ENCODE measurements at places on chromosomes 6 and 20.

GRCh38 chr20:15546525-15547023, 1026.7 kb downstream of the KIF16B start:
- DNase-seq: no peak

DNA sequence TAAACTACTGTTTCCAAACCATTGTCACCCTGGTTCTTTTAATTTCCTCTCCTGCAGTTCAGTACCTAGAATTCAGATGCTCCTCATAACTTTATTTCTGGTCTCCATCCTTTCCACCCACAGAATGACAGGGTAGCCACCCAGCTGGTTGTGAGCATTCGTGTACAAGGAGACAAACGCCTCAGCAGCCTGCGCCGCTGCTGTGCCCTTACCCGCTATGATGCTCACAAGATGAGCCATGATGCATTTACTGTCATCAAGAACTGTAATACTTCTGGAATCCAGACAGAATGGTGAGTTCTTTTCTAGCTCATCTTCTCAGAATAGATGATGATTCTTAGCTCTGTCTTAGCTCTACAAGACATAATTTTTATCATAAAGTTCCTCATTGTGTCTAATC, 18.6 kb downstream of the GTPBP2 start:
- no peak for DNase-seq

DNA sequence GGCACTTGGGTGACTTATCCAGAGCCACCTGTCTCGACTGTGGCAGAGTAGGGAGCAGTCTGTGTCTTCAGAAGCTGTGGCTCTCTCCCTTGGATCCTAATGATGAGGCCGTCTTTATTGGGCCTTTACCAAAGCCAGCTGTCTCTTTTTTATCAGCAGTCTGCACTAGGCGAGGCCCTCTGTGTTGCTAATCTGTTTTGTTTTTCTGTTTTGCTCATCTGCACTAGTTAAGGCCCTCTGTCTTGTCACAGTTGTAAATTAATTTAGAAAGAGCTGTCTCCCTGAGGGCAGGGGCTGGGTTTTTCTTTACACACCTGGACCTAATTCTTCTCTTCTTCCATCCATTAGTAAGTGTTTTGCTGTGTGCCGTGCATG, 45.0 kb downstream of the CDS2 start:
- DNase-seq: peak; percentile 41

GRCh38 chr20:57420571-57421252, 29.5 kb downstream of the RBM38 start:
- peak; percentile 55 for DNase-seq

DNA sequence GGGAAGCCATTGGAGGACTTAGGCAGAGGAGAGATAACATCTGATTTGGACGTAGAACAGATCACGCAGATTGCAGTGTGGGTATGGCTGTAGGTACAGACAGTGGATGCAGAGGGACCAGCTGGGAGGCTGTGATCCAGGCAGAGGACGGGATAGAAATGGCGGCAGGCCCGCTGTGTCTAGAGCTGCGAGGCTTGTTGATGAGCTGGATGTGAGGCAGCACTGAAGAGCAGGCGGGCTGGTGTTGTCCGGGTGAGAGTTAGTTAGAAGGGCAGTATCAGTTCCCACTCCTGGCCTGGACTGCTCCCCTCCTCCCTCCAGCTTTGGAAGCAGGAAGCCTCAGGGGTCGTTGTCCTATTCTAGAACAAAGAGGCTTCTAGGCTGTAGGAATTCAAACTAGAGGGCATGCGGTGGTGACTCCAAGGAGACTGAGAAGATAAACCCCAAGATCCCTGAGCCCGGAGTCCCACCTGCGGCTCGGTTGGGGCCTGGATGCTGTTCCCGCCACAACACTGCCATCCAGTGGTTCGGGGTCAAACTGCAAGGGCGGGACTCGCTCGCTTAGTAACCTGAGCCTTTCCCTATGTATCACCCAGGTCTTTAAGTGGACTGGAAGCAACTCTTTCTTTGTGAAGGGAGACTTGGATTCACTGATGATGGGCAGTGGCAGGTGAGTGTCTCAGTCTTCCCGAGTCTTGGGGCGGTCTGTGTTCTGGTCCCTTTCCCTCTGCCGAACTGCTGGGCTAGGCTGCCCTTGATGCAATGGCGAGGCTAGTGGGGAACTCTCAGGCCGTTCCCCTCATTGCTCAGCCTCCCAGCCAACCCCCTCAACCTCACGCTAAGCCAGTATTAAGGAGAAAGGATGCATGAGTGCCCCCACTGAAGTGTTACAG, 11.2 kb downstream of the TLDC2 start:
- DNase-seq: peak; percentile 80

- DNase-seq: no peak
These were observed 1.2 kb downstream of the GPRC6A start for GRCh38 chr6:116827561-116828240.

GRCh38 chr20:62445553-62446340, 18.4 kb upstream of the RBBP8NL start:
- no peak for DNase-seq

- DNase-seq: no peak
These were observed 465.2 kb upstream of the CITED2 start for GRCh38 chr6:139839506-139840156.

- DNase-seq: peak; percentile 65
These were observed 34.4 kb upstream of the FNDC1 start for GRCh38 chr6:159134701-159135364.

DNA sequence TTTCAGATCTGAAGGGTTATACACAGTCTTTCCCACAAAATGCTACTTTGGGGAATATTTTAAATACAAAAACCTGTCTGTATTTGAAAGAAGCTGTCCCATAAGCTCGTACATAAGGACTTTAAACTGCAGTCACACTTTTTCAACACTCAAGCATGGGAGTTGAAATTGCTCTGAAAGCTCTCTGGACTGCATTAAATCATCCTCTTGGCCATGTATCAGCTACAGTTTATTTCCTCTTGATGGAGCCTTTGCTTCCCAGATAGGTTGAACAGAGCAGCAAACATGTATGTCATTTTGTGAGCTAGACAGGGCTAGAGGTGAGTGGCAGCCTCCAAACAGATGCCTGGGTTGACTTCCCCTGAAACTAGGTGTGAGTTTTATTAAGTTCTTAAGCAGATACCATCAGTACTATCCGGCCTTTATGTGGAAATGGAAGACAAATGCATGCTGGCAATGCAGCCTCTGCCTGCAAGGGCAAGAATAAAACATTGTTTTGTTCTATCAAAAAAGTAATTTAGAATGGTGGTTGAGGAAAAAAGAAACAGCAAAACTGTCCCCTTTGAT, 105.9 kb upstream of the ENPP5 start:
- no peak for DNase-seq

- no peak for DNase-seq
These were observed 58.5 kb upstream of the CEP85L start for GRCh38 chr6:118709859-118710350.

GRCh38 chr6:57108691-57109090, 18.7 kb downstream of the ZNF451 start:
- DNase-seq: no peak

GRCh38 chr6:75221116-75221515, 15.3 kb upstream of the COL12A1 start:
- DNase-seq: no peak

DNA sequence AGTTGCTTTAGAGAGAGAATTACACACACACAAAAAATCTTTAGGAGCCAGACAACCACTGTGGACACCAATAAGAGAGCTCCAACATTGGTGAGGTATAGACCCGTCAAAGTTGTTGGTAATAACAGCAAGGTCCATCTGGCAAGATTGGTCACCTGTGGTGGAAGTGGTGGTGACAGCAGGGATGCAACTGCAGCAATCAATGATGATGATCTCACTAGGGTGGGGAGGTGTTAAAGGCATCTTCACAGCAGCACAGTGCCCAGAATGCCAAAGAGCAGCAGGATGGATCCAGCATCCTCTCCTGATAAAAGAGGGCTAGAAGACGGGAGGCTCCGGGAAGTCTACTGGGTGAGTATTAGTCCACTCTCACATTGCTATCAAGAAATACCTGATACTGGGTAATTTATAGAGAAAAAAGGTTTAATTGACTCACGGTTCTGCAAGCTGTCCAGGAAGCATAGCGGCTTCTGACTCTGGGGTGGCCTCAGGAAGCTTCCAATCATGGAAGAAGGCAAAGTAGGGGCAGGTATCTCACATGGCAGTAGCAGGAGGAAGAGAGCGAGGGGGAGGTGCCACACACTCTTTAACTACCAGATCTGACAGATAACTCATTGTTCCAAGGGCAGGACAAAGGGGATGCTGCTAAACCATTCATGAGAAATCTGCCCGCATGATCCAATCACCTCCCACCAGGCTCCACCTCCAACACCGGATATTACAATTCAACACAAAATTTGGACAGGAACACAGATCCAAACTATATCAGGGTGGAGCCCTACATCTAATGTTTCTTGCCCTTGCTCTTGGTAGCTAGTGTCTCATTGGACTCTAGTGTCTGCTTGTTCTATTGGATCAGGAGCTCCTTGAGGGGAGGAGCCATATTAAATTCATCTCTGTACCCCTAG, 48.9 kb downstream of the KLHL31 start:
- DNase-seq: no peak

DNA sequence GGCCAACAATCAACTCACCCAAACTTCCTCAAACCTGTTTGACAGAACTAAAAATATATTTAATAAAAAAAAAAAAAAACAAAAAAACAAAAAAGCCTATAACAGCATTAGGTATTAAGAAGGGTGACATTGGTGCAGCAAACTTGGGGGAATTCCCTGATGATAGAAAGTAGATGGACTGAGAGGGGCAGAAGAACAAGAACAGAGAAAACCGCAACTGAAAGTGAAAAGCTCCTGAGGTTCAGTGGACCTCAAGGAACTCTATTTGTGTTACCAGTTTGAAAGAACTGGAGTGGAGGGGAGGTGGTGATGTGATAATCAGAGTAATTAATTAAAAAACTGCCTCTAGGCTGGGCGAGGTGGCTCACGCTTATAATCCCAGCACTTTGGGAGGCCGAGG, 53.8 kb downstream of the MACROD2 start:
- no peak for DNase-seq

DNA sequence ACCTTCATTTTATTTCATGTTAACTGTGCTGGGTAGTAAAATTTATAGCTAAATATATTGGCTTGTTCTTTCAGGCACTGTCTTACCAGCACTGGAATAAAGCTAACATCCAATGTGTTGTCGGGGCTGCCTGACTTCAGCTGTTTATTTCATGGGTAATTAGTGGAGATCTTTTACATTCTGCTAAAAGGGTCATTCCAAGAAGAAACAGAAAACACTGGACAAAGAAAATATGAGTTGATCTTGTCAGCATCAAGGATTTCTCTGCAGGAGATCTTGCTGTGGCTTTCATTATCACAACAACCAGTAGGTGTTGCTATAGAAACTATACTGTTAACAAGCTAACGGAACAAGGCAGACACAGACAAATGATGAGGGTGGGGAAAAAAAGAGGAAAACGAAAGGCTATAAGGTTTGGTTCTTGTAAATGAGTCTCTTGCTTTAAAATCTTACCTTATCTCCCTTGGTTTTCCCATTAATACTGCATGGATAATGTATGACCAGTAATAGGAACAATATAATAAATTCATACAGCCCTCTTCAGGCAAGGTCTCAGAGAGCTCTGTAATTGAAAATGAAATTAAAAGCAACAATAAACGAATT, 206.8 kb downstream of the SIM1 start:
- no peak for DNase-seq

DNA sequence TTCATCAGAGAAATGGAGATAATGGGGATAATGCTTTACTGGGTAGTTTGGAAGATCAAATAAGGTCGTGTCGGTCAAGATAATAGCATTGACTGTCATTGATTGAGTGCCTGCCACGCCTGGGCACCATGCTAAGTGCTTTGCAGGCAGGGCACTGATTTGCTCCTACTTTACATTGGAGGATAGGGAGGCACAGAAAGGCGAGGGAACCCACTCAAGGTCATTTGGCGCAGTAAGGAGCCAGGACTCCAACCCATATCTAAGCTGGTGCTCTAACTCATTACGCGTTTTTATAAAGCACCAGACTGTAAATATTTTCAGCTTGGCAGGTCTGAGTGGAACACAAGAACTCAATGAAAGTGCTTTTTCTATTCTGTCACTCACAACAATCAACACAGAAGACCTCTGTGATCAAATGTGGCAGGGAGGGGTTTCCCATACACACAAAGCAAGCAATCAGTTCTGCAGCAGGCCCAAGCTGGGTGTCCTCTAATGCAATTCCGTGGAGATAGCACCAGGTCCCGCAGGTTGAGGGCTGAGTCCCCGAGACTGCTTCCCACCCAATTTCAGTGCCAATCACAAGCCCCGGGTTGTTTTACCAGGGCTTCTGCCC, 373.6 kb downstream of the CDH26 start:
- no peak for DNase-seq

- DNase-seq: no peak
These were observed 2.2 kb downstream of the HAO1 start for GRCh38 chr20:7938058-7938457.

GRCh38 chr20:24617757-24618450, 148.5 kb downstream of the SYNDIG1 start:
- DNase-seq: no peak

- DNase-seq: no peak
These were observed 37.2 kb downstream of the MGME1 start for GRCh38 chr20:18005990-18006364.

GRCh38 chr6:142822842-142823241, 122.1 kb downstream of the HIVEP2 start:
- no peak for DNase-seq

DNA sequence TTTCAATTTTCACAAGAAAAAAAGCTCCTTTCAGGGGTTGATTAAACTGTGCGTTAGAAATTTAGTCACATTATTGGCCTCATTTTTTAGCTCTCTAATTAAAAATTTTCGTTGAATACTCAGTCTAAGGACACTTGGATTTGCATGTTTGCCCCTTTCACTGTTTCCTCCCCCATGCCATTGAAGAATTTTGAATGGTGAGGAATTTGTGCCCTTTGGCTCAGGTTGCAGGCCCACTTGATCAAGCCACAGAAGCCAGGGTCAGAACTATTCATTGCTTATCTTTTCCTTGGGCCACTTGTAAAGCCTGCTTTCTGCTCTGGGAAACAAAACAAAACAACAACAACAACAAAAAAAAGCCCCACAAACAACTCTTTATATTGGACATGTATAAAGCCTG, 12.2 kb downstream of the LIN28B start:
- DNase-seq: no peak

DNA sequence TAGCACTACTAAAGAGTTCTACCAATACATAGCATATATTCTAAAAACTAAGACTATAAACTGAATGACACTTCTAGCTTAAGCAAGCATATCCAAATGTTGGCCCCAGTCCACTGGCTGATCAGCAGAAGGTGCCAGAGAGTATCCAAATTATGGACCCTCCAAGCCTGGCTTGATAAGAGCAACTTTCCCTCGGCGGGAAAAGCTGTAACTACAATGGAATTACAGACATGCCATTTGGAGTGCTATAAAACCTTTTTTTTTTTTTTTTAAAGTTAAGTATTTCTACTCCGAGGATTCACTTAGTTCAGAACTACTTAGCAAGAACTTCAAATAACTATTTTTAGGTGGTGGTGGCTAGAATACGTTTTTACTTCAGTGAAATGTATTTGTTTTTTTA, 94.6 kb downstream of the EPB41L2 start:
- no peak for DNase-seq

All from hematopoietic multipotent progenitor cell treated with erythropoietin and hydrocortisone succinate and interleukin-3 and kit ligand, for 17 days (in vitro differentiated cells).